Effector memory CD8-positive, alpha-beta T cell (primary cell): ENCODE measurements at places on chromosomes 3 and 15.

DNA sequence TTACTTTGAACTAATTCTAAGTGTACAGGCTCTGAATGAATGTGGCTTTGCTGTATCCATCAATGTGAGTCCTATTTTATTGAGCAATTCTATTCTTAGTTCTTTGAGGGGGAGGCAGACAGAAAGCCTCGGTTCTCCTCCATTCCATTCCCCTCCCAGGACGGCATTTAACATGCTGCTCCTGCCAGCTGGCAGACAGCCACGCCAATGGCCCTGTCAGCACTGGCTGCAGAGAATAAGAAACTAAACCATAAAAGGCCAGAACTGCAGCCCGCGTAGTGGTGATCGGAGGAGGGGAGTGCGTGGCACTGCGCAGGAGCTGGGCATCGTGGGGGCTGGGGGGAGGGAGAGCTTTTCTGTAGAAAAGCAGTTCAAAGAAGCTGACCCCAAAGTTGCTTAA lies 76.0 kb upstream of the HACD2 start:
- DNase-seq: no peak

DNA sequence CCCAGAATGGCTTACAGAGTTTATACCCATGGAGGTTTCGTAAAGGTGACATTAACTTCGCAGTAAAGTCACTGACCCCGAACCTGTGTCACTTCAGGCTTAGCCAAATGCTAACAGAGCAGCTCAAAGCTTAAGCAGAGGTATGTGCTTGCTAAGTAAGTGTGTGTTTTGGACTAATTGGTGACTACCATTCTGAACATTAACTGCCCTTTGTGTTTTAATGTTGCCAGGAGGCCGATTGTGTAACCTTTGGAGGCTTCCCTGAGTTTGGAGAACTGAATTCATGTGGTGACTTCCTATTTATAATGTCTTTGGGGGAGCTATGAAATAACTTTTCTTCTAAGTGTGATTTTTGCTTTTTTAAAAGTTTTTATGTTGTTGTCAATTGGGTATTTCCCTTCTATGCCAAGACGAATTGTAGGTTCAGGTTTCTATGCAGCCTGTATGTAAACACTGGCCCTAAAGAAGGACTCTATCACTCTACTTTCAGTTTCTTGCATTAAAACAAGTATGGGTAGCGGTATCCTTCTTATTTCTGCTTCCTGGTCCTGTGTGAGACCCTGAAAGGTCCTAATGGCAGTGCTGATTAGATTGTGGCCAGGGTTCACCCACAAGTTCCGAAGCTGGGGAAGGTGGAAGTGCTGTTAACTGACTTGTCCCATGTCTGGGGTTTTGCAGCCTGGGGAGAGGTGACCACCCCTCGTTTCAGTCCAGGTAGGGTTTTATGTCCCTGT lies 86.3 kb downstream of the IGF1R start:
- DNase-seq: no peak

DNA sequence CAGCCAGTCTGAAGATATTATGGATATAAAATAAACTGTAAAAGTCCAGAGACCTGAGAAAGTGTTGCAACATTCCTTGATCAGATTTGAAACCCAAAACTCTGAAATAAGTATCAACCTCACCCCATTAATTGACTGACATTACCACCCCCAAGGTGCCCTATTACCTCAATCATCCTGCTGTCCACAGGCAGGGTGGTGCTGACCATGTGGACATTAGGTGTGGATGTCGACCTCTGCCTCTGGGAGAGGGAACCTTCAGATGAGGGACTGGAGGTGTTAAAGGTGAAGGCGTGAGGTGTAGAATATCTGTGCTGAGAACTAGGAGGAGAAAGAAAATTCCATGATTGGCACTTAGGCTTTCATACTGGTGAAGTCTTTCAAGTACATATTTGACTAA lies 47.1 kb downstream of the MKRN2 start:
- no peak for DNase-seq

GRCh38 chr3:126399351-126399735 lies 4.6 kb downstream of the CFAP100 start:
- DNase-seq: no peak
